Mammary epithelial cell (primary cell): ENCODE measurements at places on chromosomes 7 and 10. TPM values are rescaled to one million over a fixed set of nuclear protein-coding genes. Genes with fewer than 3 reads are reported as not detected.

TLX1 gene
- total RNA-seq = not detected

RASA4B gene
- total RNA-seq = 0.67 TPM

FZD8 gene
- total RNA-seq = 8.9 and 17.8 TPM in 2 replicates

FGFR2 gene
- 86.9 TPM for total RNA-seq

DNAH11 gene
- total RNA-seq = 0.17 TPM

MEIG1 gene
- not detected for total RNA-seq

PRR15 gene
- total RNA-seq = 0.83 TPM

OGA gene
- total RNA-seq = 97.5 and 106 TPM in 2 replicates

DYDC1 gene
- total RNA-seq = not detected

GBX1 gene
- not detected for total RNA-seq

LLCFC1 gene
- not detected in 2 replicates for total RNA-seq

FGL2 gene
- total RNA-seq = under 0.01 TPM

TMEM130 gene
- total RNA-seq = not detected in 2 replicates

LRIT2 gene
- not detected in 2 replicates for total RNA-seq

NUTM2E gene
- not detected for total RNA-seq

AEBP1 gene
- 0.24 and 0.45 TPM in 2 replicates for total RNA-seq

CPEB3 gene
- 1.5 and 2.2 TPM in 2 replicates for total RNA-seq

DENND2A gene
- 0.37 and 1.6 TPM in 2 replicates for total RNA-seq

DNA sequence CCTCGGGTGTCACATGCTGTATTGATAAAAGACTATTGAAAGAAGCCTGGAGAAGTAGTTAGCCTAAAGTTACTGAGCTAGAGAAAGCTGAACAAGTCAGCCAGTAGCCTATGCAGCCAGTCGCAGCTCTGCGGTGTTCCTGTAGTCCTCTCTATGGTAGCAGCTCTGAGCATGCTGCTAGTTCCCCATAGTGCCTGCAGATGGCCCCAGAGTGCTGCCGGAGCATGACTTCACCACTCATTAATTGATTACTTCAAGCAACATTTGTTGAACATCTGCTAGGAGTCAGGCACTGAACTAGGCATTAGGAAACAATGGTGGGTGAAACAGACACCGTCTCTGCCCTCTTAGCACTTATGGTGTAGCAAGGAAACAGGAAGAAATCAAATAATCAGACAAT, 422.7 kb downstream of the SORCS3 start:
- DNase-seq = peak; percentile 33

DNA sequence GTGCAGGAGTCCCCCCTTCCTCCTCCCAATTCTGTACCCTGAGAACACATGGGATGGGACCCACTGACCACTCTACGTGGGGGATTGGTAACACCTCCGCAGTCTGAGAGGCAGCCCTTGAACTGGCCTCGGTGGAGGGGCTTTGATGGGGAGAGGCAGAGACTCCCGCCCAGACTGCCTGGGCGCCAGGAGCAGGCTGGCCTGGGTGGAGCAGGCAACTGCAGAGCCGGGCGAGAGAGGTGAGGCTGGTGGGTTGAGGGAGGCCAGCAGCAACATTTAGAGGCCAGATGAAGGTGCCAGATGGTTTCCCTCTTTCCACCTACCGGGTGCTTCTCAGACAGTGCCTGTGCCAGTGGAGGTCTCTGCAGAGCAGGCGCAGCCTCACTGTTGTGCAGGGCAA, 30.7 kb upstream of the ZNF467 start:
- no peak for DNase-seq

DNA sequence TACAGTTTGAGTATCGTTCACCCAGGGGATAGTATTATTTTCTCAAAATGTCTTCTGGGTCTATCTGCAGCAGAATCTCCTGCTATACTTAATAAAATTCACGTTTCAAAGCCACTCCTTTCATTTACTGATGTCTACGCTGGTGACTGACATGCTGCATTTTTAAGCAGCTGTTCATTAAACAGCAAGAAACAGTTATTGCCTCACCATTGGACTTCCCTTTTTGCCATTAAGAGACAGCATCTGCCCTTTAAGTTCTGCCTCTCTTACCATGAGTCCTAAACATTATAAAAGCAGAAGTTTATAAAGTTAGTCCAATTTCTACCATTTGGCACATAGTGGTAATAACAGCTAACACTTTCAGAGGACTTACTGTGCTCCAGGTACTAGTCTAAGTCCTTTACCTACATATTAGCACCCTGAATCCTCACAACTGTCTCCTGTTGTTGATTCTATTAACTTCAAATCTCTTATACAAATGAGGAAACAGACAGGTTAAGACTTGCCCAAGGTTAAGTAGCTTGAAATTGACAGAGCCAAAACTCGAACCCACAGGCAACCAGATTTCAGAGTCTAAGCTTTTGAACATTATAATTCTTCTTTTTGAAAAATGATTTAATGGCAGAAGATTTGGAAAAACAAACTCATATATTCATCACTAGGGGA, 169.5 kb downstream of the SNX13 start:
- DNase-seq = peak; percentile 20

- DNase-seq = no peak
Measured at GRCh38 chr7:121745856-121746255, 127.1 kb upstream of the PTPRZ1 start.

DNA sequence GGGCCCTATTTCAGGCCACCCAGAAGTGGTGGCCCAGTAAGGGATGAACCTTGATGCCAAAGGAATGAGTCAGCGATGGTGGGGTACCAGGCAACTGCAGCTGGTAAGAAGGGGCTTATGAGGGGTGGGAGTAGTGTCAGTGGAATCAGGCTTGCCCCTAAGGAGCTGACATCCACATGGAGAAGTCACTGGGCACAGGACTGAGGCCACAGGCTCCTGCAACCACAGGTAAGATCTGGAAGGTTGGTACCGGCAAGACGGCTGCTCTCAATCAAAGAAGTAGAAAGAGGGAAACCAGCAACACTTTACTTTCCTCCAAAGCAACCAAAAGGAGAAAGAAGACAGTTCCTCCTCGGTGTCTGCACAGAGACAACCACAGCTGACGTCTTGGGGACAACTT, 2.5 kb downstream of the GCK start:
- no peak for DNase-seq

DNA sequence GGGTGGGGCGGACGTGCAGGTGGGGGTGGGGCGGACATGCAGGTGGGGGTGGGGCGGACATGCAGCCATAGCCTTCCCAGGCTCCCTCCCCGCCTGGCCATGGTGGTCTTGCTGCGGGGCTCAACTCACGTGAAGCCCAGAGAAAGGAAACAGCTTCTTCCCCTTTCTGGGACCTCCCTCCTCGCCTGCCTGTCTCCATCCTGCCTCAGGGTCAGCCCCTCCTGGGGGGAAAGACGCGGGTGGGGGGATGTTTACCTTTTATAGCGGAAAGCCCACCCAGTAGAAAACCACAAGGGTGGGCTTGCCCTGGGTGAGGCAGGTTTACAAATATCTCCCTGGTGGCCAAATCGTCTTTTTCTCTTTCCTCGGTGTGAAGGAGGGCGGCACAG, 520.0 kb downstream of the GLRX3 start:
- no peak for DNase-seq

DNA sequence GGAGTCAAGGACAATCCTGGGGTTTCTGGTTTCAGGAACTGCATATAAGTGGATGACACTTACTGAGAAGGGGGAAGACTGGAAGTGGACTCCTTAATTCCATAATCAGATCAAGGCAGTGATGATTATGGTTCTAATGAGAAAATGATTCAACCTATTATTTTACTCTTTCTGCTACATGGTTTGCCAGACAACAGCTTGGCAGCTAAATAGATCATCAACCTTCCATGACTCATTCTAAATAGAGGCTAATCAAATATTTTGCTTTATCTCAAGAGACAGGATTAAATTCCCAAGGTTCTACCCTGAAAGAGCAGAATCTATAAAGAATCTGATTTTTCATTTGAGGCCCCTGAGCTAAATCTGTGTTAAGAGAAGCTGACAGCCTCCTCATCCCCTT, 46.3 kb downstream of the CNNM1 start:
- no peak for DNase-seq

DNA sequence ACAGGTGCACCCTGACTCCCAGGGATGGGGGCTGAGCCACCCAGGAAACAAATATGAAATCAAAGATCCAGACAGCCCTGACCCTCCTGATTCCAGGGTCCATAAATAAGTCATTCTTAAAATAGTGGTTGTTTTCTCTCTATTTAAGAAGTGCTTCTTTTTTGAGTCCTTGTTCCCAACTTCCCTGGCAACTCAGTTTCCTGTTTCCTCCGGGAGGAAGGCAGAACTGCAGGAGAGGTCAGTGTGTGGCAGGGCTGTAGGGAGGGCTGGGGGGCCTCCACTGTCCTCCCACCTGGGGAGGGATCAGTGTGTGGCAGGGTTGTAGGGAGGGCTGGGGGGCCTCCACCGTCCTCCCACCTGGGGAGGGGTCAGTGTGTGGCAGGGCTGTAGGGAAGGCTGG, 88.7 kb upstream of the PDGFA start:
- DNase-seq = no peak

GRCh38 chr7:107898997-107899594, 8.1 kb downstream of the DLD start:
- DNase-seq = no peak

- no peak for DNase-seq
Measured at GRCh38 chr7:30260246-30260768, 24.1 kb upstream of the ZNRF2 start.

- no peak for DNase-seq
Measured at GRCh38 chr7:144028547-144028946, 20.2 kb upstream of the OR2A5 start.

- DNase-seq = no peak
Measured at GRCh38 chr7:73839743-73840714, 2.3 kb downstream of the METTL27 start.

- DNase-seq = no peak
Measured at GRCh38 chr10:105328503-105329133, 687.5 kb downstream of the SORCS3 start.

DNA sequence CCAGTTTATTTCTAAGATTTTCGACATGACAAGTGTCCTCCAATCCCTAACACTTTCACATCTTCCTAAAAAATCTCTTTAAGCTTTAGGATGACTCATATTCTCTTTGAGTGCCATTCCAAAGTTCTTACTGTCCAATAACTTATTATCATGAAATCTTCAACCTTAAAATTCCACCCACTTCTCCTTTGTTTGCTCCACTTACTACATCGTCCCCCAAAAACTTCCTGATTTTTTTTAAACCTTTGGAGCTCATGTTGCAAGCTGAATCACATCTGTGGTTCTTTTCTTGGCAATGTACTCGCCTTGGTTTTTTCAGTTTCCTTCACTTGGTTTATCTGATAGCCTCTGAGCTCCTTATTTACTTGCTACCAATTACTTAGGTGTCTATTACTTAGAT, 39.2 kb upstream of the JCAD start:
- DNase-seq = peak; percentile 88

GRCh38 chr10:1668399-1668798, 68.9 kb downstream of the ADARB2 start:
- DNase-seq = no peak

DNA sequence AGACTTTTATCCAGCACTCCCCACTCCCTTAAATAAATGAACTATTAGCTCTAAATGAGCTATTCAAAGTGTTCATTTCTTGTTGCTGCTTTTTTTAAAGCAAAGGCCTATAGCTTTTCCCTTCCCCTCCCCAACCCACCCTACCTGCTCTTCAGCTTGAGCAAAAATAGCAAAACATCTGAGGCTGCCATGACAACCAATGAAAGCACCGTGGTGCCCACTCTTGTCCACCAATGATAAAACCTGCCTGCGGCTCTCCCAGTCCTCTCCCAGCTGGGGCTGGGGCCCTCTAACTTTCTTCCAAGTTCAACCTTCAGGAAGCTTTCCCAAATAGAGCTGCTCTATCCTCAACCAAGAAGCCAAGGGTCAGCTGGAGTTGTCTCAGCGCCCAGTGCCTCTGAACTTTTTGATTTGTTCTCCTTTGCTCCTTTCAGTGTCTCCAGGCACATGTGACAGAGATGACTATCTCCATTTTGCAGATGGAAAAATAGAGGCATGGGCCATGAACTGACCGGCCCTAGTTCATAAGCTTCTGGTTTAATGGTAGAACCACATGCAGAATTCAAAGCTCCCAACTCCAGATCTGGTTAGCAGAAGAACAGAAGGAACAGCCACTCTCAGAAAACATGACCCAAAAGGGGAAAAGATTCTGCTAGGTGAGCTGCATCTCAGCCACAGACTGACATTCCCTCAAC, 47.7 kb downstream of the PIK3AP1 start:
- DNase-seq = no peak

DNA sequence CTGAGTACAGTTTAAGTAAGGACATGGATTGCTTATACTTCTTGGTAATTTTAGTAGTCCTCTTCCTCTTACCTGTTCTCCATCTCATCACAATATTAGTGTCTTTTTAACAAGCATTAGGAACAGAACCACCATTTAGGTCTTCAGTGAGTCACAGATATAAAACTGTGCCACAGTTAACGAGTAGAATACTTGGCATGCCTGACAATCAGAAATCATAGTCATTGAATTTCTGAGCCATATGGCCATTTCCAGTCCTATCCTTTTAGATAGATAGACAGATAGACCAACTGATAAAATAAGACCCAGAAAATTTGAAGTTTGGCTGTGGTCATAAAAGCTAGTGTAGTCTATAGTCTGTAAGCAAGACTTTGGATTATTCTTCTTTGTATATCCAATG, 71.1 kb downstream of the GBF1 start:
- DNase-seq = no peak

GRCh38 chr10:74750848-74751274, 75.5 kb upstream of the KAT6B start:
- DNase-seq = no peak

- no peak for DNase-seq
Measured at GRCh38 chr10:127997271-127997670, 90.4 kb downstream of the PTPRE start.

DNA sequence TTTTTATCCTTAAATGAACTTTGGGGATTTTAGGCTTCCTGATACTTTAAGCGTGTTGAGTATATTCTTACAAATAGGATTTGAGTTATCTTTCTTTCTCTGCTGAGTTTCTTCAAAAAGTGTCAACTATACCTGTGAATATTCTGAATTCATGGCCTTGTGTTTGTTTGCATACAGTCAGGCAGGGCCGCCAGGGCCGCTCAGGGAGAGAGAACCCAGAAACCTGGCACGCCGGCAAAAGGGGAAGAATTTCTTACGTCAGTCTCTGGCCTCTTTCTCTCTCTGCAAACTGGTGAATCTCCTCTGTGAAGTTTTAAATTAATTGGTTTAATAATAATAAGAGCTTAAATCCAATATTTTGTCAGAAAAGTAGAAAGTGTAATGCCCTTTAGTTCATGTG, 29.3 kb upstream of the BNIP3 start:
- no peak for DNase-seq

DNA sequence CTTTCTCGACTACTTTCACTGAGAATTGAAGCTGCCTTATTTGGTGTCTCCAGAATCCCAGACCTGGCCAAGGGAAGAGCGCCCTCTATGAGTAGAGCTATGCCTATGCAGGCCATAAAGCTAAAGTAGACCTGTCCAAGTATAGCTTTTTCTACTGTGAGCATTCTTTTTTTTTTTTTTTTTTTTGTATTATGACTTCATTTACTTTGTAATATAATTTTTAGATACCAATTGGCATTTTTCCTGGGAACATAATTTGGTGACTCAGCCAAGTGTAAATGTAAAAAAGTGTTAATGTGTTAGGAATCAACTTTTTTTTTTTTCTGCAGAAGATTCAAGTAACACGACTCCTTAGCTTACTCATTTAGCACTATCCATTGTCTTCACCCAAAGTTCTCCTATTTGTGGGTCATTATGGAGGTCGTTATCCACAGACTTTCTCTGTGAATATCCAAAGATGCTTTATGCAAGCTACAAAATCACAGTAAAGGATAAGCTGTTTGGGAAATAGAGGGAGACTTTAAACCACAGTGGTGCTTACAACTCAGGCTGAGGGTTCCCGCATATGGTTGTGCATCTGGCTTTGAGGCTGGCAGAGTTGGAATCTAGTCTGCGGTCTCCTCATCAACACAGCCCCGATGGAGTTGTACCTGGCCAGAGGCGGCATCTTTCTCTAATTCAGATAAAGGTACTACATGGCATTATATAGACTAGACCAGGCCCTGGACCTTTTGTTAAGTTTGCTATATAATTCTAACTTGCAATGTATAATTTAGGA, 1040.2 kb upstream of the SORCS1 start:
- peak; percentile 55 for DNase-seq
